Hematopoietic multipotent progenitor cell treated with erythropoietin and hydrocortisone succinate and interleukin-3 and kit ligand, for 8 days (in vitro differentiated cells): ENCODE measurements at places on chromosomes 6 and 20.
A peak's percentile ranks its signal among the peaks of the same experiment; 100 is the strongest.

DNA sequence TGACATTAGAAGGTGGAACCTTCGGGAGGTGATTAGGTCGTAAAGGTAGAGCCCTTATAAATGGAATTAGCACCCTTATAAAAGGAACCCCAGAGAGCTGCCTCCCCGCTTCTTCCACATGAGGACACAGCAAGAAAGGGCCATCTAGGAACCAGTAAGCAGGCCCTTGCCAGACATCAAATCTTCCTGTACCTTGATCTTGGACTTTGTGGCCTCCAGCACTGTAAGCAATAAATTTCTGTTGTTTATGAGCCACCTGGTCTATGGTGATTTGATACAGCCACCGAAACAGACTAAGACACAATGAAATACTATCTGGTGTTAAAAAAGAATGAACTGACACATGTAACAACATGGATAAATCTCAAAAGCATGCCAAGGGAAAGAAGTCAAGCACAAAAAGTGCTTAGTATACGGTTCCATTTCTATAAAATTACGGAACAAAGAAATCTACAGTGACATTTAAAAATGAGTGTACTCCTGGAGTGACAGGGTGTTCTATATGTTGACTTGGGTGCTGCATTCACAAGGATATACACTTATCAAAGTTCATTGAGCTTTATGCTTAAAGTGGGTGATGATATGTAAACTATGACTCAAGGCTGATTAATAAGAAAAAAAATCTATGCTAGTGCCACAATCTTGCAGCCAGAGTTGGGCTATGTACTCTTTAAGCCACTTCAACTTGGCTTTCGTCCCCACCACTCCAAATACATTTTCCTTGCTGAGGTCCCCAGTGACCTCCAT is 18.4 kb downstream of the SERPINB1 start:
- DNase-seq = no peak

GRCh38 chr6:168456907-168457652 is 16.1 kb downstream of the SMOC2 start:
- no peak for DNase-seq

- DNase-seq = no peak
Measured at GRCh38 chr6:132703936-132704335, 9.9 kb downstream of the VNN1 start.

GRCh38 chr6:169312658-169313346 is 59.2 kb upstream of the THBS2 start:
- DNase-seq = no peak

- DNase-seq = no peak
Measured at GRCh38 chr20:16531485-16531884, 41.8 kb downstream of the KIF16B start.

DNA sequence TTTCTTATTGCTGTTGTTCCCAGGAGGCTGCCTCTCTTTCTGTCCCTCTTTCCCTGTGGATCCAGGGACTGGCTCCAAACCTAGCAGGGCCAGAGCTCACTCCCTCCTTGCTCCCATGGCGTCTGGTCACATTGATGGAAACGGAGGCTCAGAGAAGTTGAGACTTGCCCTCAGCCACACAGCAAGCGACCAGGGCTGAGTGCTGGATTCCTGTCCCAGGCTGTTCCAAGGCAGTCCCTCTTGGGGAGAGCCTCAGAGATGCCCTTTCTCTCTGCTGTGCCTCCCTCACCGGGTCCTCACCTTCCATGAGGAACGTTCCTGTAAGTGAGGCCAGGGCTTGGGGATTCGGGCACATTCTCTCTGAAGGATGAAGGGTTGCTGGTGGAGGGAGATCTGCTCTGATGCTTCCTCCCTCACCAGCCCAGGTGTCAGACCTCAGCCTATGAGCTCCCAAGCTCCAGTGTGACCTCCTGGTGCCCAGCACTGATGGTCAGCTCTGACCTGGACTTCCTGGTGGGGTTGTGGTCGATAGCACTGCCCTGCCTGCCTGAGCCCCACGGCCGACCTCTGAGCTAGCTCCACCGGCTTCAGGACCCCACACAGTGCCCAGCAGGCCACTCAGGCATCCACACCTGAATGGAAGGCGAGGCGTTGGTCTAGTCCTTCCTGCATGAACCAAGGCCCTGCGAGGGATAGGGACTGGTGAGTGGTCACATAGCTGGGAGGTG is 26.8 kb downstream of the SUN5 start:
- no peak for DNase-seq

DNA sequence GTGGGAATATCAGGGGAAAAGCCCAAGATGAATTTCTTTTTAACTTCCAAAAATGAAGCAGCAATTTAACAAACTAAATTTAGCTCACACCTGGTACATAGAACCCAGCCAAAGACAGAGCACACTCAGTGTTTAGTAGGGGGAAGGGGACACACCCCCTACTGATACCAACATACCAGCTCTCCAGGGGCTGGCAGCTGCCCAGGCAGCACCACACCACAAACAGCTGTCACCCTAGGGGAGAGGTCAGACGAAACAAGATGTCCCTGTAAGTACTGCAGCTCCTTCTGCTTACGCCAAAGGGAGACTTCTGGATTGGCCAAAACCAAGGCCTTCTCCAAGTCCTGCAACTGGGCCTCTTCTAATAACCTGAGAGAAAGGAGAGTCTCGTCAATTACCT is 26.0 kb downstream of the MDN1 start:
- DNase-seq = peak; percentile 87

DNA sequence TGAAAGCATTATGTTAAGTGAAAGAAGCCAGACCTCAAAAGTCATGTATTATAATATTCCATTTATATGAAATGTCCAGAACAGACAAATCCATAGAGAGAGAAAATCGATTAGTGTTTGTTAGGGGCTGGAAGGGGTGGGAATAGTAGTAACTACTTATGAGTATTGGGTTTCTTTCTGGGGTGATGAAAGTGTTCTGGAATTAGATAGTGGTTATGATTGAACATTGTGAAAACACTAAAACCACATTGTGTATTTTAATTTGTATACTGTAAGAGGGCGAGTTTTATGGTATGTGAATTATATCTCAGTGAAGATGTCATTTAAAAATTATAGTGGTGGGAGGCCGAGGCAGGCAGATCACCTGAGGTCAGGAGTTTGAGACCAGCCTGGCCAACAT is 52.0 kb upstream of the KIF13A start:
- no peak for DNase-seq

GRCh38 chr6:143680141-143680540 is 2.4 kb downstream of the PHACTR2 start:
- no peak for DNase-seq

- DNase-seq = no peak
Measured at GRCh38 chr6:46367354-46368168, 123.7 kb downstream of the RCAN2 start.
